ENCODE measurements at places on chromosomes 13 and 19. TPM values are rescaled to one million over a fixed set of nuclear protein-coding genes. Genes with fewer than 3 reads are reported as not detected.

ATCAY gene
- total RNA-seq: not detected

SPACA4 gene
- not detected for total RNA-seq

LILRB4 gene
- not detected for total RNA-seq

ZNF77 gene
- 9.0 TPM for total RNA-seq

ZNF816 gene
- 10.7 TPM for total RNA-seq

CXCL17 gene
- not detected for total RNA-seq

Measured in A172 (cell line).